ENCODE measurements at places on chromosomes 7 and 10.

- DNase-seq = no peak
Measured at GRCh38 chr10:18463673-18464211, 187.6 kb downstream of the NSUN6 start.

- no peak for DNase-seq
Measured at GRCh38 chr10:98276311-98276710, 8.3 kb upstream of the LOXL4 start.

- DNase-seq = no peak
Measured at GRCh38 chr10:42960491-42960990, 116.3 kb upstream of the RET start.

- DNase-seq = no peak
Measured at GRCh38 chr10:10911471-10911921, 106.2 kb upstream of the CELF2 start.

DNA sequence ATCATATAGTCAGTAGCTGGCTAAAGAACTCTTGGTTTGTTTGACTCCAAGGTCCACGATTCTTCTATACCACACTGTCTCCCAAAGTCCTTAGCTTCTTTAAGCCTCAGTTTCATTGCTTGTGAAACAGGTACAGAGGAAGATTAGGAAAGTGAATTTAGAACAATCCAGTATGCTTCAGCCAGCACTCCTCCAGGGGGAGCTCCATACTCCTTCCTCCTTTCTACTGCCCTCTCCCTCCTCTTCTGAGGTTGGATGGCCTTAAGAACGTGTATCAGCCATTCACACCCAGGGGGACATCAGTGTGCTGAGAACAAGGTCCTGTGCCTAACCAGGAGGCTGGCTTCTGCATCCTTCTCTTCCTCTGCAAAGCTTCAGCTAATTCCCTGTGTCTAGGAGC is 54.8 kb upstream of the CALD1 start:
- peak; percentile 55 for DNase-seq

GRCh38 chr7:82209179-82209747 is 234.3 kb downstream of the CACNA2D1 start:
- DNase-seq = no peak

DNA sequence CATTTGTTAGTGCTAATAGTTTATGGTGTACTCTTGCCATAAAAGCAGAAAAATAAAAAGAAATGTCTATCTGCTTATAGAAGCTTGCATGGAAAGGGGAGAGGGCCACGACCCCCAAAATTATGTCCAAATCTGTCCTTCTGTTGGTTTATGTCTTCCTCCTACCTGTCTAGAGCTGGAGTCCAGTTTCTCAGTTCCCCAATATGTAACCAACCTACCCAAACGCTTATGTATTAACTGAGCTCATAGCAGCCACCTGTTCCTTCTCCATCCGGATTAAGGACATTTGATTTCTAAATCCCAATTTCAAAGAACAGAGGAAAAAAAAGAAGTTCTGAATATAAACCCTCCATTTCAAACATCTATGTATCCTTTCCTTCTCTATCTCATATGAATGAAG is 30.3 kb upstream of the TPK1 start:
- no peak for DNase-seq

GRCh38 chr7:22488643-22489462 is 11.1 kb downstream of the STEAP1B start:
- peak; percentile 69 for DNase-seq

DNA sequence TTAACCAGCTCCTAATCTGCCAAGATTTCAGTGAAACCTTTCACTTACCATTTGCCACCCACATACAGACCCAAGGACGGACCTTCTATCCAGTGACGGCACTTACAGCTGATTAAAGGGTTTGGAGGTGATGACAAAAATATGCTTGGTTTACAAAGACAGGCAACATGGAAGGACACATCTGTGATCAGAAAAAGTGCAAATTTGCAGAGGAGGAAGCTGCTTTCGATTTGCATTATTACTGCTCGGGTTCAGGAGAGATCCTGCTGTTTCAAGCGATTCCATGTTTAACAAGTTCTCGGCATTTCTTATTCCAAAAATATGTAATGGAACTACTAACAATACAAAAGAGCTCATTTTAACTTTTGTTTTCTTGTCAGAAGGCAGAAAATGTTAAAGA is 109.0 kb downstream of the JAZF1 start:
- DNase-seq = no peak

- no peak for DNase-seq
Measured at GRCh38 chr7:117281562-117281961, 41.3 kb downstream of the WNT2 start.

GRCh38 chr10:103734731-103735130 is 120.6 kb downstream of the SH3PXD2A start:
- no peak for DNase-seq

GRCh38 chr10:120548210-120548609 is 91.2 kb downstream of the PLPP4 start:
- DNase-seq = no peak

- DNase-seq = no peak
Measured at GRCh38 chr7:117231047-117231359, 91.9 kb downstream of the WNT2 start.

DNA sequence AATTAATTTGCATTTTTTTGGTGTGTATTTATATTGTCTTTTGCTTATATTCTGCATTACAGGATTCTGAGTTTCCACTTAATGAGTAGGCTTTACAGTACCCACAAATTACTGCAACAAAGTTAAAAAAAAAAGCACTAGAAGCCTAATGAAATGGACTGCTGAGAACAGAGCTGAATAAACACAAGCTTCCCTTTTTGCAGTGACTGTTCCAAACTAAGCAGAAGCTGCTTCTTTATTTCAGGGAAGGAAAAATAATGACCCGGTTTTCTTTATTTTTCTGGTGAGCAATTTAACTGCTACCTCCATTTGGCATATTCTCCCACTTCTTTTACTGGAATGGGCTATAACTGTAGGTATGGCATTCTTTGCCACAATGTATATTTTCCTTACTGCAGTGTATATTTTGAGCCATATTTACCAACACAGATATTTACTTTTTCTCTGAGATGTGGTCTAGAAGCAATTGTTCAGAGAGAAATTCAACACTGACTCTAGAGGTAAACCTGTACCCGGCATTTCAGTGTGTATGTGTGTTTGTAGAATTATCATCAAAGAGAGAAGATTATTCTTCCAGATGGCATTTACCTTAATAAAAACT is 56.9 kb downstream of the HDAC9 start:
- DNase-seq = no peak

- DNase-seq = no peak
Measured at GRCh38 chr10:132519382-132520176, 18.0 kb upstream of the INPP5A start.

DNA sequence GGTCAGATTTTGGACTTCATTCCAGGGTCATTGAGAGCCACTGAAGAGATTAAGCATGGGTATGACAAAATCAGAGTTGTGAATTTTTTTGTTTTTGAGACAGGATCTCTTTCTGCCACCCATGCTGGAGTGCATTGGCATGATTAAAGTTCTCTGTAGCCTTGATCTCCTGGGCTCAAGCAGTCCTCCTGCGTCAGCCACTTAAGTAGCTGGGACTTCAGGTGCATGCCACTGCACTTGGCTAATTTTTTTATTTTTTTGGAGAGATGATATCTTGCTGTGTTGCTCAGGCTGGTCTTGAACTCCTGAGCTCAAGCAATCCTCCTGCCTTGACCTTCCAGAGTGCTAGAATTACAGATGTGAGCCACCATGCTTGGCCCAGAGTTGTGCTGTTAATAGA is 52.5 kb upstream of the GLCCI1 start:
- no peak for DNase-seq

DNA sequence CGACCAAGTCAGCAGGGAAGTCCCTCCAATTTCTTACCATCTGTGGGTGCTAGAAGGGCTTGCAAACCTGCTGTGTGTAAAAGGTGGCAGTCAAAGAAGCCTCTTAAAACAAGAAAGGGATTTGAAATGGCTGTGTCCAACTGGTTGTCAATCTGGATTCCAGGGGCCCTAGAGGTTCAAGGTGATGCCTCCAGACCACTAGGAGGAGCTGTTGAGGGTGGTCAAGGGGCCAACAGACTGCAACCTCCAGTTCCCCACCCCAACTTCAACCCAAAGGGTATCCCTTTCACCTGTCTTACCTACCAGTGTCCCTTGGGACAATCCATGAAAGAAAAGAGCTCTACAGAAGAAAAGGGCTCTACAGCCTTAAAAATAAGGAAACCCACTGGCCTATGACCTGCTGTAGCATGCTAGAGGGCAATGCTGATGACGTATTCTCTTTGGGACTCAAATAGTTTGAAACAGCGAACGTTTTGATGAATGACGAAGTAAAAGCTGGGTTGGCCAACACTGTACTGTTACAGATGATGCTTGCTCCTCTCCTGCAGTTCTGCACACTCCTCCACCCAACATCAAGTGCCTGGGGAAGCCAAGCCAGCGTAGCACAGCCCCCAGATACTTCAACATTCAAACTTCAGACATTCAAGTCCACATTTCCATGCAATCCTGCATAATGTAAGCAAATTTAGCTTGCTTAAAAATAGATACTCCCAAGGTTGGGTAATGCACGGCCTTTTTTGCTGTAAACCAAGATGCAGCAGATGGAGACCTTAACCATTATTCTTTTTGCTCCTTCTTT is 45.9 kb upstream of the WDR11 start:
- DNase-seq = no peak

- DNase-seq = no peak
Measured at GRCh38 chr7:17996442-17997223, 31.0 kb downstream of the PRPS1L1 start.

- no peak for DNase-seq
Measured at GRCh38 chr7:47591655-47592572, 10.0 kb upstream of the TNS3 start.

GRCh38 chr10:24561453-24561852 is 162.2 kb downstream of the ARHGAP21 start:
- no peak for DNase-seq

- no peak for DNase-seq
Measured at GRCh38 chr7:85191383-85191782, 4.5 kb upstream of the SEMA3D start.
